ENCODE measurements at places on chromosomes 4 and X. TPM values are rescaled to one million over a fixed set of nuclear protein-coding genes. Genes with fewer than 3 reads are reported as not detected.

PHOX2B gene
- not detected for total RNA-seq

- DNase-seq = no peak
Measured at GRCh38 chrX:21503593-21503992, 129.4 kb downstream of the CNKSR2 start.

- no peak for DNase-seq
Measured at GRCh38 chr4:142016031-142016430, 379.6 kb downstream of the IL15 start.

DNA sequence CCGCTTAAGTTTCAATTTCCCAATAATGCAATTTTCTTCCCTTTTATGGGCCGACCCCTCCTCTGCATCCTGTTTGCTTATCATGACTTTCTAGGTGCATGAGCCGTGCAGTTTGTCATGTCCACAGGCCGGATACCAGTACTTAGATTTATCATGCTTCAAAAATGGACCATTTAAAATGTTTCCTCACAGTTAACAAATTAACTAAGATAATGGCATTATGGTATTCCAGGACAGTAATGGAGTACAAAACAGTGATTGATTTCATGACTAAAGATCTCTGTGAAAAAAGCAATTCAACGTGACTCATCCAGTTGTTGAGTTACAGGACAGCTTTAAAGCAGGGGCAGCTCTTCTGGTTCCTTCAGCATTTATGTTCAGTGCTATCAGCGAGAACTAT lies 23.0 kb downstream of the SNX25 start:
- DNase-seq = no peak
